Left lobe of liver (tissue), 2 donors: ENCODE measurements at places on chromosomes 16 and 17.

DNA sequence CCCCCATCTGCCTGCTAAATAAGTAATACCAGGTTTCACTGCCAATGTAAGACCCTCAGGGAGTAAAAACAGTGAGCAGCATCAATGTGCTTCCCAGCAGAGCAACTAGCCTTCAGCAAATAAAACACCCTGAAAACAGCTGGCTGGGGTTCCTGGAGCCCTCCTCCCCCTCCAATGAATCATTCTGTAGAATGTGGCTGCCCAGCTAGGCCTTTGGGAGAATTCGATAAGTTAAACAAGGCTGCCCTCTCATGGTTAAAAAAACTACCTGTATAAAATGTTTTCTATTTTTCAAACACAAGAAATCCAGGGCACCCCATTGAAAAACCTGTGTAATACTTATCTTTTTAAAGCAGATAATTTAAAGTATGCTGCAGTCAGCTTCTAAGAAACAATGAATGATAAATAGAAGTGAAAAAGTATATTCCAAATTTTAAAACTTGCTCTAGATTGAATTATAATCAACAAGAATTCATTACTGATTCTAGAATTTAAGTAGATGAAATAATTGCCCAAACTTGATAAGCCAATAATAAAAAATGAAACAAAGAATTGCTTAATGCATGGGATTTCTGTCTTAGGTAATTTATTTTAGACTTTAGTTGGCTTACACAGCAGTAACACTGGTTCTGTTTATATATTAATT lies 9.4 kb upstream of the TOM1L1 start:
- no peak for DNase-seq

DNA sequence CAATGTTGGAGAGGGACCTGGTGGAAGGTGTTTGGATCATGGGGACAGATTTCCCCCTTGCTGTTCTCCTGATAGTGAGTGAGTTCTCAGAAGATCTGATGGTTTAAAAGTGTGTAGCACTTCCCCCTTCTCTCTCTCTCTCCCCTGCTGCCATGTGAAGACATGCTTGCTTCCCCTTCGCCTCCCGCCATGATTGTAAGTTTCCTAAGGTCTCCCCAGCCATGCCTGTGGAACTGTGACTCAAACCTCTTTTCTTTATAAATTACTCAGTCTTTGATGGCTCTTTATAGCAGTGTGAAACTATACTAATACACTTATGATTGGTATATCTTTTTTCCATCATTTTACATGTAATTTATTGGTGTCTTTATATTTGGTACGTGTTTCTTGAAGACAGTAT lies 13.4 kb downstream of the ADGRG5 start:
- DNase-seq = no peak

GRCh38 chr16:68535331-68535730 lies 3.8 kb upstream of the ZFP90 start:
- DNase-seq = no peak

GRCh38 chr16:56657555-56658326 lies at the start of gene MT1F:
Gene MT1F, plus strand, starts transcription at chr16:56657959. Its CDS starts 100 bp downstream, at chr16:56658059.
- DNase-seq = peak; percentile 99

GRCh38 chr16:66858740-66859396 lies 14.7 kb downstream of the CA7 start:
- DNase-seq = no peak

- no peak for DNase-seq
Observed at GRCh38 chr16:24257958-24258357, 1.8 kb downstream of the CACNG3 start.

DNA sequence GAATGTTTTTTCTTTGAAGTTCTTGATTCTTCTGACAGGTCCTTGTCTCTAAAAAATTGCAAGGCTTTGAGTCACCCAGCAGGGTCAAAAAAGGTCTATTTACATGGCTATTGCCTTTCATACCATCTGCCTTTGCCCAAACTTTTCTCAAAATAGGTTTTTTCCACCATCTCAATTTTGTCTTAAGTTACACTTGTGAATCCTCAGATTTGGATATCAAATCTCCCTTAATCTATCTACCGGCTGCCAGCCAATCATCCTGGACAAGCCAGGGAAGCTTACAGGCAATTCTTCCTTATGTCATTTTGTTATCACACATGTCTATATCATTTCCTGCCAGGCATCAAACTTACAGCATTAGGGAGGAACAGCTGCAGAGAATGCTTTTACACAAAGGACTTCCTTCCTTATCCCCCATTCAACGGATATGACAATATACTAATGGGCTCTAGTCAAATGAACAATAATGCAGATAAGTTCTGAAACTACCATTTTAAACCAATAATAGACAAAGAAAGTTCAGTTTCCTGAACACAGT lies 104.1 kb upstream of the CORO6 start:
- no peak for DNase-seq

- DNase-seq = no peak
Observed at GRCh38 chr16:86634292-86634691, 55.9 kb downstream of the FOXL1 start.

DNA sequence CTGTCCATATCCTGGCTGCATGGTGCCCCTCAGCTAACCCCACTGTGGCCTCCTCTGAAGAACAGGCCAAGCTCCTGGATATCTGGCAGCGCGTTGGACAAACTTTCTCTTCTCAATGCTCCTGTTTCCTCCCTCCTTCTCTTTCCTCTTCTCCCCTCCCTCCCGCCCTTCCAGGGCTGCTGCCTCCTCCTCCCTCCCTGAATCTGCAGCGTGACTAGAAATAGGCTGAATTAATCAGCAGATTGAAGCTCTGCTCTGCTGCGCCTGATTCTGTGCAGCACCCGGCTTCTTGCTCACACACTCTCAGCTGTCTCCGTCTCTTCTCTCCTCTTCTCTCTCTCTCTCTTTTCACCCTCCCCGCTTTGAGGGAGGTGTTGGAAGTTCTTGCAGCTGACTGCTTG lies 19.8 kb downstream of the TMEM94 start:
- no peak for DNase-seq

GRCh38 chr17:78803186-78803845 lies 21.2 kb upstream of the CYTH1 start:
- no peak for DNase-seq

DNA sequence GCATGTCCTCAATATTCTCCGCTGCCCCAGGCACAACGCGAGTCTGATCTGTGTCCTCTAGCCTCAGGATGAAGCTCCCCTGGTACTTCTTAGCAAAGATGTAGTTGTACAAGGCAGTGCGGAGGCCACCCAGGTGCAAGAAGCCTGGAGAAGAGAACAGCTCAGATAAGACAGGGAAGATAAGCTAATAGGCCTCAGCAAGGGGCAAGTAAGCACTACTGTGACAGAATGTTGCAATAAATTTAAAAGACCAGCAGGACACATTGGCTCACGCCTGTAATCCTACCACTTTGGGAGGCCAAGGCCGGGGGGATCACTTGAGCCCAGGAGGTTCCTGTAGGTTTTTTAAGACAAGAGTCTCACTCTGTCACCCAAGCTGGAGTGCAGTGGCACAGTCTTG lies 5.0 kb downstream of the EARS2 start:
- DNase-seq = no peak

GRCh38 chr17:73949903-73950592 lies 253.4 kb upstream of the RPL38 start:
- no peak for DNase-seq

DNA sequence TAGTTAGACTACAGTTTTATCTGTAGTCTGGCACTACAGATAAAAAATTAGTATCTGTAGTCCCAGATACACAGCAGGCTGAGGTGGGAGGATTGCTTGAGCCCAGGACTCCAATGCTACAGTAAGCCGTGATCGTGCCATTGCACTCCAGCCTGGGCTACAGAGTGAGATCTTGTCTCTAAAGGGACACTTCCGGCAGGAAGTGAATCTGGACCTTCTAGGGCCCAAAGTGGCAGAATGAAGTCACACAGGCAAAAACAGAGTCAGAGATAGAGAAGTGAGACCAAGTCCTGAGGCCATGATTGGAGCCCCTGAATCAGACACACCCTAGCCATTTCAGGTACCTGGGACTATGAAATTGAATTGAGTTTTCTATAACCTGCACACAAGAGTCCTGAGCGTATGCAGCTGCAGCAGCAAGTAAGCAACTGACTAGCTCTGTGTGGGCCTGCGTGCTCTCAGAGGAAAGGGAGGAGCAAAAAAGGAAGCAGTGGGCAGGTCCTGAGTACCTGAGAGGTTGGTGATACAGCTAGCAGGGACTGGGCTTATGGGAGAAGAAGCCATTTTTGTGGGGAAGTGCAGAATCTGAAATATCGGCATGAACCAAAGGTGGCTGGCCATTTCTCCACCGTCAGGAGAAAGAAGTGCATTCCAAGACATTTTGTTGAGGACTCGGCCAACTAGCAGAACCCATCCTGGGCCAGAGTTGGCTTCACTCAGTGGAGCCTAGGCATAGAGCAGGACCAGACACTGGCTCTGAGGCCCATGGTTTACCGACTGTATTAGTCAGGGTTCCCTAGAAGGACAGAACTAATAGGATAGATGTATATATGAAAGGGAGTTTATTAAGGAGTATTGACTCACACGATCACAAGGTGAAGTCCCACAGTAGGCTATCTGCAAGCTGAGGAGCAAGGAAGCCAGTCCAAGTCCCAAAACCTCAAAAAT lies 27.2 kb upstream of the BRD7 start:
- no peak for DNase-seq

GRCh38 chr16:85641776-85642176 lies 28.7 kb downstream of the GSE1 start:
- peak; percentile 96 for DNase-seq

DNA sequence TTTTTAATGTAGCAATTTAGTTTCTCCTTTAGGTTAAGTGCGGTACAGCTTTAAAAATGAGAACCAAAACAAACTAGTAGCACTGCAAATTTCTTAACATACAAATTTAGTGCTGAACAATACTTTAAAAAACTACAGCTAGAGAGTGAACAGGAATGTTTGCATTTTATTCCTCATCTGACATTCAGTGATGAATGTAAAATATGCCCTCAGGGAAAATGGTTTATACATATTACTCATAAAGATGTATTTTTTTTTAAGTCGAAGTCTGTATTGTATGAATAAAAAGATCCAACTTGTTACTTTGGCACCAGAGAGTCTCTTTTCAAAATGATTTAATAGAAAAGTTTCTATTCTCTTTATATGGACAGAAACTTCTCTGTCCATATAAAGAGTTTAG lies 96.8 kb downstream of the BRIP1 start:
- no peak for DNase-seq

DNA sequence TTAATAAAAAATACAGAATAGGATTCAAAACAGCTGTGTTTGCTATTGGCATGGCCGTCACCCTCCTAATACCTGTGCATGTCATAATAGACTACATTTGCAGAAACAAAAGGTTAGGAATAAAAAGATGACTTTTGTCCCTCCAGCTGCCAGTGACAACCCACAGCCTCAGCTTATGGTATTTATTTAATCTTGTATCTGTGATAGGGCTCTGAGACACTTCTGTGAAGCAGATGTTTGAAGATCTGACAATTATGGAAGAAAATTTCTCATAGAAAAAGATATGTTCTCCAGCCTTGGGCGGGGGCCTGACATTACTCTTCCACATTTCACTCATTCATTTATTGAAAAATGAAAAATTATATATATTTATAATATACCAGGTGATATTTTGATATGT lies 62.2 kb downstream of the PITPNC1 start:
- no peak for DNase-seq

- no peak for DNase-seq
Observed at GRCh38 chr16:392450-393030, 4.5 kb upstream of the NME4 start.

DNA sequence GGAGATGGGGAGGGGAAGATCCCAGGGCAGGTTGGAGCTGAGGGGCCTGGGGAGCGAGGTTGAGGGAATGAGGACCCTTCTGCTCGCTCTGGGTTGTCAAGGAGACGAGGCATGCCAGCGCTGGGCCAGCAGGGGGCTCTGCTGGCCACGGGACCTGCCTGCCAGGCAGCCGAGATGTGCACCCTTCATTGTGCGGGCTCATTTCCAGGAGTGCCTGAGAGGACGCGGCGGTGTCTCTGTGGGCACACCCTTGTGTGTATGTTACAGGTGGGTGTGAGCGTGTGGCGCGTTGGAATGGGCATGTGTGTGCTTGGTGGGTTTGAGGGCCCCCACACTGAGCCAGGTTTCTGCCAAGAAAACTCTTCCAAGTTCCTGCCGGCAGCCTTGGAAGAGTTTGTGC lies 15.9 kb downstream of the ARHGAP23 start:
- DNase-seq = peak; percentile 60

DNA sequence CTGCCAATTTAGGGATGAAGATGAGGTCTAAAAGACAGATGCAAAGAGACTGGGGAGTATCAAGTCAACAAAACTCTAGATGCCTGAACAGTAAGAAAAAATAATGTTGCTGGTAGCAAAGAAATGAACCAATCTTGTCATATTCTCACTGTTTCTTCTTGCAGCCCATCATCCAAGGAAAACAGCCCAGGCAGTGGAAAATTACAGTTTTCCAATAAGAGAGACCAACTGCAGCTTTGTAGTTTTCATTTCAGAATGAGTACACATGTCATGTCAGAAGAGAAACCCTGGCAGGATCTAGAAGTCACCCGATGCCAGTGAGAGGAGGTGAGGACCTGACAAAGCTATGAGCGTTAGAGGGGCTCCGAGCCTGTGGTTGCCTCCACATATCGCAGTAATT lies 500.4 kb upstream of the PSMD7 start:
- DNase-seq = no peak

GRCh38 chr16:27330542-27330941 lies 16.8 kb downstream of the IL4R start:
- DNase-seq = no peak

- DNase-seq = no peak
Observed at GRCh38 chr17:69141431-69142174, at the start of gene ABCA6. Gene ABCA6, minus strand, starts transcription at chr17:69141895. Its CDS starts 1,192 bp downstream, at chr17:69140703.

- no peak for DNase-seq
Observed at GRCh38 chr17:38463451-38463858, 35.2 kb downstream of the ARHGAP23 start.

DNA sequence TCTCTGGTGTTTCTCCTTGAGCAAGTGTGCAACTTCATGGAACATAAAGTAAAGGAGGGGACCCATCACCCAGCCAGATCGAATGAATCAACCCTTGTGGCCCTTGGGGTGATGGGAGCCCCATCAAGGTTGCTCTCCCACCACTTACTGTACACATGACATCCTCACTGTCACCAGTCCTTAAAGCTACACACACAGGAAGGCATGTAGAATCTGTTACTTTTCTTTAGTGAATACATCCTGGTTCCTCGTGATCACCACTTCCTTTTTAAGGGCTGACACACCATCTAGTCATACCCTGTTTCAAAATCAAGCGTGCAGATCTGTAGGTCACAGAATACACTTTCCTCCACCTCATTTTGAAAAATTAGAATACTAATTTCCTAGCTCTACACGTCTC lies 22.6 kb upstream of the MPHOSPH6 start:
- no peak for DNase-seq
